ENCODE measurements at places on chromosomes 1 and 21. TPM values are rescaled to one million over a fixed set of nuclear protein-coding genes. Genes with fewer than 3 reads are reported as not detected.
A peak's percentile ranks its signal among the peaks of the same experiment; 100 is the strongest.

The AADACL3 gene
- not detected for total RNA-seq

DNA sequence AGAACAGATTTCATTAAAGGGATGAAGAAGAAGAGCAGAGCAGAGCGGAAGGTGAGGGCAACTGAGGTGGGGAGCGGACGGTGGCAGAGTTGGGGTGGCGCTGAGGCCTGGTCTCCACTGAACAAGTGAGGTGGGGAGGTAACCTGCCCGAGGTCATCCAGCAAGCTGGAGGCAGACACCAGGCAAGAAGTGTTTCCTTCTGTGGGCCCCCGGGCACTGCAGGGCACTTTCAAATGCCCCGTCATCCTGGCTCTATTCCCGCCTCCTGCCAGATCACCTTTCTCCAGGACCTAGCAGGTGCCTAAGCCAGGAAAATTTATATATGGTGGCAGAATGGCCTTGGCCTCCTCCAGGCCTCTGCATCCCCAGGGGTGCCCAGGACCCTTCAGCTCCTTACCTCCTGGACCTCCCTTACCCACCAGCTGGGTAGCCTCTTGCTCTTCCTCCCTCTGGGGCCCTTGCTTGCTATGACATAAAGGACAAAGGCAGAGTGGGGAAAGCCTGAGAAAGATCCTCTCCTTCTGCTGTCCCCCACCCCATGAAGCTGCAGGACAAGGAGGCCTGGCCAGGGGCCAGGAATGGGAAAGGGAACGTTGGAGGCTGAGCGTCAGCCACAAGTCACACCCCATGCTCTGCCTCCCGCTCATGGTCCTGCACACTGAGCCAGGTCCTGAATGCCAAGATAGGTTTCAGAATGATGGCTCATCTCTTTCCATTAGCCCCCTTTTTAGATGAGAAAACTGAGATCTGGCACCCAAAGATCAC, 29.0 kb downstream of the VWA5B1 start:
- no peak overlapping the region for H3K4me3 ChIP-seq
- no peak for DNase-seq
- H3K27ac ChIP-seq, result no peak overlapping the region
- H3K4me1 ChIP-seq, result peaks cover 7% of the 10 kb centered on the region
- no peaks in the 10 kb centered on the region for H3K36me3 ChIP-seq
- H3K27me3 ChIP-seq, result peaks cover 17% of the 10 kb centered on the region

The THEM5 gene
- total RNA-seq, result not detected

GRCh38 chr1:153659175-153659534, 652 bp downstream of the SNAPIN start:
- H3K36me3 ChIP-seq, result peaks cover 29% of the 10 kb centered on the region
- peak overlapping the region; percentile 94 for H3K4me3 ChIP-seq
- peaks cover 3% of the 10 kb centered on the region for H3K4me1 ChIP-seq
- H3K27me3 ChIP-seq, result no peaks in the 10 kb centered on the region
- DNase-seq, result no peak

The CRP gene
- not detected for total RNA-seq

All from IMR-90 (cell line).